ENCODE measurements at places on chromosomes 16 and 17.

DNA sequence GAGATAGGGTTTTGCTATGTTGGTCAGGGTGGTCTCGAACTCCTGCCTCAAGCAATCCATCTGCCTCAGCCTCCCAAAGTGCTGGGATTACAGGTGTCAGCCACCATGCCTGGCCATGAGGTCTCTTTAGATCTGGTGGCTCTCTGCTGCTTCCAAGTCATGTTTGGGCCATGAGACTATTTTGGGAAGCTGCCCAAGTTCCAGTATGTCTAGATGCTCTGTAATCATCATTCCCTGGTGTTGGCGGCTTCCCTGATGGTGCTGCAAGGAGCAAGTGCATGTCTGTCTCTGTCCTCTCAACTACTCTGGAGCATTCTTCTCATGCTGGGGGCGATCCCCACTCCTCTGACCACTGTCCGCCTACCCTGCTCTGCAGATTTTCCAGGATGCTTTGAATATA, 6.4 kb upstream of the ODF4 start:
- DNase-seq, result no peak

GRCh38 chr16:86590501-86591144, 12.3 kb downstream of the FOXL1 start:
- no peak for DNase-seq

DNA sequence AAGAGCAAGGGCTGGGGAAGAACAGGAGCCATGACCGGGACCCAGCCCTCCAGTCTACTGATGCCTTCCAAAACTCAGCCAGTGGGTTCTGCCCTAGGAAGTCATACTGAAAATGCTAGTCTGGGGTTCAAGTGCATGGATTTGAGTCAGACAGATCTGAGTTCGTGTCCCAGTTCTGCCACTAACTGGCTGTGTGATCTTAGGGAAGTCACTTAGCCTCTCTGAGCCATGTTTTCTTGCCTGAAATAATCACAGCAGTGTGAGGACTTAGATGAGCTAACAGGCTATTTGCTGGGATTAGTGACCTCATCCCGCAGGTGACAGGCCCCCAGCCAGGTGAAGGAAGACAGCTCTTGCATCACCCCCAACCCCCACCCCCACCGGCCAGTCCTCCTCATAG, 4.4 kb downstream of the GRIN2C start:
- DNase-seq, result no peak

GRCh38 chr16:30758988-30759491, 2.8 kb downstream of the CFAP119 start:
- no peak for DNase-seq

DNA sequence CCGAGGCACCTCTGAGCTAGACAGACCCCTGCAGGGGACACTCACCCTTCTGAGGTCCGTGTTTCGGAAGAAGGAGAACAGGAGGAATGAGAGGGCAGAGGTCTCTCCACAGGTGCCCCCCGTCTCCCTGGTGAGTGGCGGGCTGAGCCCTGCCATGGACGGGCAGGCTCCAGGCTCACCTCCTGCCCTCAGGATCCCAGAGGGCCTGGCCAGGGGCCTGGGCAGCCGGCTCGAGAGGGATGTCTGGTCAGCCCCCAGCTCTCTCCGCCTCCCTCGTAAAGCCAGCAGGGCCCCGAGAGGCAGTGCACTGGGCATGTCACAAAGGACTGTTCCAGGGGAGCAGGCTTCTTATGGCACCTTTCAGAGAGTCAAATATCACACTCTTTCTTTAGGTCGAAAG, 62.8 kb downstream of the DHRS7C start:
- DNase-seq, result no peak

DNA sequence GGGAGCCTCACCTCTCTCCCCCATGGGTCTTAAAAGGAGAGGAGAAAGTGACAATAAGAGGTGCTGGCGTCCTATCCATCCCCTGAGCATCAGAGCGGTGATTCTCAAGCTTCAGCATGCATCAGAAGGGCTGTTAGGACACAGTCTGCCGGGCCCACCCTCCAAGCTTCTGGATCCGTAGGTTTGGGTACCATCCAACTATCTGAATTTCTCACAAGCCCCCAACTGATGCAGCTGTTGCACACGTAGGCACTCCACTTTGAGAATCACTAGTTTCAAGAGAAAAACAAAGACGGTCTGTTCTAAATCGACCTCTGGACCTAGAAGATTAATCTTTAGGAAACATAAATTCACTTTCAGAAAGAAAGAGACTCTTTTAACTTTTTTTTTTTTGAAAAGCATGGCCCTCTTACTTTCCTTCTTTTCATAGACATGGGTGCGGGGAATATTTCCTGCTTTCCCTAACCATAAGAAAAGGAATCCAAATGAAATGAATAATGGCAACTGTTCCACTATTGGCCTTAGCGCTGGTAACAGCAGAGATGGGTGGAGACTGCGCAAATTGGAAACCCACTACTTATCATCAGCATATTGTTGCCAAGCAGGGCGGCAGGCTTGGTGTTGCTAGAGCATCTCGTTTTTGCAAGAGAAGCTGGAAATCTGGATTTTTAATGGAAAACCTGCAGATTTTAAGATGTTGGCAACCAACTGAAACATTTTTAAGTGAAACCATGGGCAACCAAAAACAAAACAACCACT, 144.4 kb downstream of the GAS7 start:
- no peak for DNase-seq

GRCh38 chr17:60390925-60391470, 935 bp downstream of the USP32 start:
- DNase-seq, result peak; percentile 13
